ENCODE measurements at places on chromosomes 7 and 10. TPM values are rescaled to one million over a fixed set of nuclear protein-coding genes. Genes with fewer than 3 reads are reported as not detected.
A peak's percentile ranks its signal among the peaks of the same experiment; 100 is the strongest.

Gene CALML5
- not detected for total RNA-seq

Gene C10orf143
- total RNA-seq: 0.26 TPM

Gene SLIT1
- under 0.01 TPM for total RNA-seq

Gene TPK1
- 16.4 TPM for total RNA-seq

Gene PRR15
- not detected for total RNA-seq

Gene INA
- 0.13 TPM for total RNA-seq

Gene TDRD1
- not detected for total RNA-seq

Gene GOLGA7B
- total RNA-seq: 0.13 TPM

Gene GPR37
- total RNA-seq: 0.13 TPM

DNA sequence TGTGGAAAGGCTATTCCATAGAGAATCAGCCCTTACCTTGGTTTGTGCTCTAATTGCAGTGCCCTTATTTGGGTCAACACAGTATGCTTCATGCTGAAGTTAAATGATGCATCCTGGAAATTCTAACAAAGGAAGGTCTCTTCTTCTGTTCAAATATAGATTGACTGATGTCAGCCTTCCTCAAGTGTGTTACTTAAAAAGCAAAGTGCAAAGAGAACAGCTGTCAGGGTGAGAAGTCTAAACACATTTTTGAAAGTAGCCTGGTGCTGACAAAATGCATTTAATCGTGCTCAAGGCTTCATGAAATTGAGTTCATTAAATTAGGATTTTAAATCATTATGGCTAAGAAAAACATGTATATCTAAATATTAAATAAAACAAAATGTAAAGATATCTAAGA is 19.5 kb downstream of the AGR2 start:
- no peak for DNase-seq

- no peak for DNase-seq
These were observed 148.1 kb upstream of the RSU1 start for GRCh38 chr10:16965344-16965616.

DNA sequence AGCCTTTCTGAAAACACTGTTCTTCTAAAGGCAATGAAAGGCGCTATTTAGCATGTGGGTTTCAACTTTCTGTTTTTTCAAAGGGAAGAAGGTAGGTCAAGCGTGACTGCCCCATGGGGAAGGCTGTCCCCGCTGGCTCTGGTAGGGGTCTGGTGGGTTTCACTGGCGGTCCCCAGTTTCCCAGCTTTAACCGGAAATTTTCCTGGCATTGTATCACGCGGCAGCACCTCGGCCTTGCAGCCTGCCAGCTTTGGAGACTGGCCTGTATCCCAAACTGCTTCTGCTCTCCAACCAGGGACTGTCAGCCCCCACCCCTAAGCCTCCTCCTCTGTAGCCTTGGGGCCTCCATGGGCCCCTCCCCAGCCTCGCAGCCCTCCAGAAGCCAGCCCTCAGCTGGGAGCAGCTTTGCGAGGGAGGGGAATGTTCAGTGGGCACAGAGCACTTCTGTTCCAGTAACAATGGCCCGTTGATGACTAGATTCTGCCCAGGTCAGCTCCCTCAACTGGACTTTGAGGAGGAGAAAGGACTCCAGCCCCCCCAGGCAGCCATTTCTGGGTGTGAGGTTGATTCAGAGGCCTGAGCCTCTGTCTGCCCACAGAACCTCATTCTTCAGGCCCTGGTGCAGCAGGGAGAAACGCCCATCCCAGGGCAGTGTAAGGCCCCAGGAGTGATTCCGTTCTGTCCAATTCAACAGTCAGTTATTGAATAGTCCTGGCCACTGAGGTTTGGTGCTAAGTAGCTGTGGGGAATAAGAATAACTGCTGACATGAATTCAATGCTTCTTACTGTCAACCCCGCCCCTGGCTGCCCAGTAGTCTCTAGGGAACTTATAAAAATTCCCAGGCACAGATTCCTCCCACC is 17.1 kb downstream of the CHST3 start:
- no peak for DNase-seq

DNA sequence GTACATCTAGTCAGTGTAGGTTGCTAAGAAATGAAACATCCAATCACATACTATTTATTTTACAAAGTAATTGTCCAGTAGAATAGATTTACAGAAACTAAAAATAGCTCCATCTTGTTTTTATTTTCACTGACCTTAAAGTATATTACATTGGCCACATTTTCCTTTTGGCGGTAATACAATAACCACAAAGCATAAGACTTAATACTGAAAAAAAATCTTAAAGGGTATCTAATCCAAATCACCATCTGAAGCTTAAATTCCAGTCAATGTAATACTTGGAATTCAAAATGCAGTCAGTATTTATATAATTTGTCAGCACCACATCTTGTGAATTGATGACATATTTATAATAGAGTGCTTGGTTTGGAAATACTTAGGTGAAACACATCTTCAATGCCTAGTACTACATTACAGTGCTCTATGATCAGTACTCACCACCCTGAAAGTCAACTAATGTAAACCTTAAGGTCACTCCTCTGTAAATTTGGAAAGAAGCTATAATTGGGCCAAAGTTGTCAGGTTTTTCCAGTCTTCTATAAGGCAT is 8.9 kb downstream of the ANKMY2 start:
- no peak for DNase-seq

GRCh38 chr7:131688738-131689661 is 132.6 kb upstream of the PODXL start:
- peak; percentile 21 for DNase-seq

DNA sequence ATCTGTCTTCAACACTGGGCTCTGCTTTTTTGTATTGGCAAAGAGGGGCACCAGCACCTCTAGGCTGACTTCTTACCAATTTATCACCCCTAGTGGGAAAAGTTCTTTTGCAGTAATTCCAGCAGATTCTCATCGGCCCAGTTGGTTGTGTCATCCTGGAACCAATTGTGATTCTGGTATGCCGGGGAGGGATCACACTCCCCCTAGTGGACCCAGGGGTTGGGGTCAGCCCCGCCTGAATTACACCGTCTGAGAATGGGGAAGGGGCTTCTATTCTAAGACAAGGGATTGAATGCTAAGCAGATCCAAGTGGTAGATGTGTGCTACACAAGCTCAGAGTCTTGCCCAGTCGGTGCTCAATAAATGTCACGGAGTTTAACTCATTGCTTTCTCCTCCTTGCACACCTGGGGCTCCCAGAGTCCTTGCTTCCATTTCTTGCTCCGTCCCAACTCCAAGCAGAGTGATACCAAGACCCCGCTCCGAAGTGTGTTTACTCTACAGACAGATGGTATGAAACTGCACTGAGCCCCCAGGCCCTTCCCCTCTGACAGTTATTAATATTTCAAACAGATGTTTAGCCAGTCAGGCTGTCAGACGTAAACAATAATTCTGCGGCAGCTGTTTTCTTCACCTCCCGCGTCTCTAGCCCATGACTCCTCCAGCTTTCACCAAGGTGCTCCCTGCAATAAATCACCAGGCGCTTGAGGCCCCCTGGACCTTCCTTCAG is 71.9 kb downstream of the C10orf105 start:
- DNase-seq: no peak

GRCh38 chr10:11437391-11438142 is 173.9 kb downstream of the USP6NL start:
- no peak for DNase-seq

DNA sequence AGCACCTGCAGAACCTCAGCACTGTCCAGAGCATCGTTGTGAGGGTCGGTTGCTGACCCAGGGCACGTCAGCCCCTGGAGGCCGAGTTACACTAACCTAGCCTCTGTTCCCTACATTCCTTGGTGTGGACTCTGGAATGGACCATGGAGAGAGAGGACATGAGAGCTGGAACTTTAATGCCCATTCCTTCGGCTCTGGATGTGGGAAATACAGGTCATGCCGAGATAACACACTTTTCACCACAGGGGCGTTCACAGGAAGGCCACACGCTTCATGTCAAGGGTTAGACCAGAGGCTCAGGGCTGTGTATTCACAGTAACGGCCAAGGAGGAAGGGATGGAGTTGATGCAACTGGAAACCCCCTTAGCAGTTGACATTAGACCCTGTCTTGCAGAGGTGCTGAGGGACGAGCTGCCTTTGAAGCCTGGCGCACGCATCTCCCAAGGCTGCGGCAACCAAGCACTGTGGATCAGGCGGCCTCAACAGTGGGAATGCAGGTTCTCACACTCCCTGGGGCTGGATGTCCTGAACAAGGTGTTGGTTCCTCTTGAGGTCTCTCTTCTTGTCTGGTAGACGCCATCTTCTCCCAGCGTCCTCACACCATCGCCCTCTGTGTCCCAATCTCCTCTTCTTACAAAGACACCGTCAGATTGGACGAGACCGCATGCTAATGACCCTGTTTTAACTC is 245.2 kb downstream of the KLF6 start:
- DNase-seq: no peak

DNA sequence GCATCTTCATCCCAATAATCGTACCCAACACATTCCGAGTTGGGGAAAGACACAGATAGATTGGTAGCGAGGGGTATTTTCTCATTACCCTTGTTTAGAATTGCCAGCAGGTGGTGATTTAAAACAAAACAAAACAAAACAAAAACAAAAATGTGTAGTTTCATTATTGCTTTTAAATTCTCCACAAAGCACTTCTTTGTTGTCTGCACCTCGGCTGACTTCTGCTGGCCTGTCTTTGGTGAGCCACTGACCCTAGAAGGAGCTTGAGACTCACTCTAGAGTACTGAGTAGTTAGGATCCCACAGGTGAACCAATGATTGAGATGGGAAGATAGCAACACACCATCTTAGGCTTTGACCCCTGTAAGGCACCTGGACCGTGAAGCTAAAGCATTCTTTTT is 105.4 kb upstream of the BET1 start:
- DNase-seq: no peak

DNA sequence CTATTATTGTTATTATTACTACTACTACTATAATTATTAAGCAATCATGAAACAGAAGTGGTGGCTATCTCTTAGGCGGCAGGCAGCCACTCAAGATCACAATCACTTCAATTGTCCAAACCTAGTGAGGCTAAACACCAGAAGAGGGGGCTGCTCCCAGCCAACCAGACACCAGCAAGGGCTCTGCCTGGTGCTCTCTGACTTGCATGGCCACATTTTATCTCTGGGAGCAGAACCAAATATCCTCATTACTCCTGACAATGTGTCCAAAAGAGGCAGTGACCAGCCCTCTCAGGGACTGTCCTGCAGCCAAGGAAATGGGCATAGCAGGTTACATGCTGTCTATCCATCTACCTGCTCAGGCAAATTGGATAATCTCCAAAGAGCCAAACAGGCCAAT is 187.4 kb upstream of the PDE1C start:
- DNase-seq: no peak

DNA sequence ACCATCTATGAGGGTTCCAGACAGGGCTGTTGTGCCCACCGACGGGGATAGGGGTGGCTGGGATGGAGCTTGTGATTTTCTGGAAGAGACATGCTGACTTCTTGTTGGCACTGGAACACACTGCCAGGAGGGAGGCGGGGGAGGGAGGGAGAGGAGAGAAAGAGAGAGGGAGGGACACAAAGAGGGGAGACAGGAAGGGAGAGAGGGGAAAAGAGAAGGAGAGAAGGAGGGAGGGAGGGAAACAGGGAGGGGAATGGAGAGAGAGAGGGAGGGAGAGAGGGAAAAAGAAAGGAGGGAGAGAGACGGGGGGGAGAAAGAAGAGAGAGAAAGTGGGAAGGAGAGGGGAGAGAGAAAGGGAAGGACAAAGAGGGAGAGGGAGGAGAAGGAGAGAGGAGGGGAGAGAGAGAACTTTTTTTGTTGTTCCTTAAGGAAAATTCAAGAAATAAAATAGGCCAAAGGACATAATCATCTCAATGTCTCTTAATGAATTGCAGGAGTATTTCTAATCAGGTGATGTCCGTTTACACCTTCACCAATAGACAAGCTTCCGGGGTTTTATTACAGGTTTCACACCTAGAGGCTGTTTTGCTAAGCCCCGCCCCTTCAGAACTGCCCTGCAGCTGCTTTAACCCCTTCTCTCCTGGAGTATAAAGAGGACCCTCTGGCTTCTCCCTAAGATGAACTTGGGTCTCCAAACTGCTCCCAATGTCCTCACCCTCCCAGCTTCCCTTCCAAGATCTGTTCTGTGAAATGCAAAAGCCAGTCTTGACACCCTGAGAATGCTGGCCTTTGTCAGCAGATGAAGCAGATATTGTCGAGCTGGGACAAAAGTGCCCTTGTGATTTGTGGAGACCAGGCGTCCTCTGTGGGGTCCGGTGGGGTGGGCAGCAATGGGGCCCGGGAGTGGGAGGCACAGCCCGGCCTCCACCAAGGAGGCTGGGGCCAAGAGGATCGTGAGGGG is 82.0 kb upstream of the GTF2IRD1 start:
- no peak for DNase-seq

DNA sequence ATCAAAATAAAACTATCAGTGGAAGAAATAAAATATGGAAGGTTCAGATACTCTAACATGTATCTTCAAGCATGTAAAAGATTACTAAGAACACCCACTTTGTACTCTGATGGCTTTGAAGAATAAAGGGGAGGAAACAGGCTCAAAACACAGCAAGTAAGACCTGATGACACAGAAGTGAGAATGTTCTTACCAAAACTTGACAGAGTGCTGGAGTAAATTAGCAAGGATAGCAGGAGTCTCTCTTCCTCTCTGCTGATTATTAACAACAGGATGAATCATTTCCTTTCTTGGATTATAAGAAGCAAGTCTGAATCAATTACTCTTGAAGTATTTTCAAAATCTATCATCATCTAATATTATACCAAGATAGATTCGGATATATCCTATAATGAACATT is 47.5 kb downstream of the GLI3 start:
- DNase-seq: peak; percentile 26

DNA sequence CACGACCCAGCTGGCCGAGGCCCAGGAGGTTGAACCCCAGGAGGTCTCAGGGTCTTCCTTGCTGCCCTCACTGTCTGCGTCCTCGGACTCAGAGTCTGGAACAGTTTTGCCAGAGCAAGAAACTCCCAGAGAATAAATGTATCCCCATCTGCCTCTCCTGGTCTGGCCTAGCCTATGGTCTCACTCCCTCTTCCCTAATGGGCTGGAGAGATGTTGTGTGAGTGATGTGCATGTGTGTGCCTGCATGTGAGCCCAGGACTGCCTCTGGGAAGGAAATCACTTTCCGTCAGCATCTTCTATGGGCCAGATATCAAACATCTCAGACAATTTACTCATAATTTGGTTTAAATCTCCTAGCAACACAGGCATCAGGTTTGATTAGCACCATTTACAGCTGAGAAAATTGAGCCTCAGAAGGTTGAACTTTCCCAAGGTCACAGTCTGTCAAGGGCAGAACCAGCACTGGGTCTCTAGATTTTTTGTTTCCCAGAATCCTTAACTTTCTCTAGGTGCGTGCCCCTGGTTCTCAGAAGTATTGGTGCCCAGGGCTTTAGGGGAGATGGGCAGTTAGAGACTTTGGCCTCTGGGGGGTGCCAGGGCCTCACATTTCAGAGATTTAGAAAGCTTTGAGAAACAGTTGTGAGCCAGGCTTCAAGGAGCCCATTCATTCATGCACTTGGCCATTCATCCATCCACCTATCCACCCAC is 4.9 kb downstream of the TMEM270 start:
- DNase-seq: peak; percentile 62

- DNase-seq: no peak
These were observed 88.0 kb downstream of the PDGFA start for GRCh38 chr7:431658-432111.

GRCh38 chr10:9219860-9220259 is 1165.4 kb downstream of the GATA3 start:
- DNase-seq: no peak

Data from dermis microvascular lymphatic vessel endothelial cell (primary cell).